ENCODE measurements at places on chromosomes 4 and X. TPM values are rescaled to one million over a fixed set of nuclear protein-coding genes. Genes with fewer than 3 reads are reported as not detected.

DNA sequence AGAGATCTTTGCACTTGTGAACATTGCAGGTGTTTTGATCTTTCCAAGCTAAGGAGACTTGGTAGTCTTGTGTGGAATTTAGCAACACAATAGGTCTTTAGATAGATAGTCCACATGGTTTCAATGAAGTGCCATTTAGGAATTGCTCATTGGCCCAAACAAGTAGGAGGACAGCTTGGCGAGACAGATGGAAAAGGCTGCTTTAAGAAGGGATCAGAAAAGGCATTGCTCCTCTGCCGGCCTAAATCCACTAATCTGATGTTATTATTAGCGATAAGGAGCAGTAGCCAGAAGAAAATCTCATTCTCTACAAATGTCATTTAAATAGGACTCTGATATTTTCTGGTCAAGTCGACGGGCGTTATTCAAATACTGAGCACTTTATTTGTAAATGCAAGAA lies 99.7 kb downstream of the AFF2 start:
- ATAC-seq: no peak

GRCh38 chr4:189092581-189092980 lies 848.1 kb upstream of the FRG1 start:
- no peak for ATAC-seq

GRCh38 chrX:46279925-46280313 lies 265.3 kb downstream of the ZNF674 start:
- ATAC-seq: no peak

- no peak for ATAC-seq
These were observed 270.9 kb downstream of the SPRY1 start for GRCh38 chr4:123667496-123667895.

DNA sequence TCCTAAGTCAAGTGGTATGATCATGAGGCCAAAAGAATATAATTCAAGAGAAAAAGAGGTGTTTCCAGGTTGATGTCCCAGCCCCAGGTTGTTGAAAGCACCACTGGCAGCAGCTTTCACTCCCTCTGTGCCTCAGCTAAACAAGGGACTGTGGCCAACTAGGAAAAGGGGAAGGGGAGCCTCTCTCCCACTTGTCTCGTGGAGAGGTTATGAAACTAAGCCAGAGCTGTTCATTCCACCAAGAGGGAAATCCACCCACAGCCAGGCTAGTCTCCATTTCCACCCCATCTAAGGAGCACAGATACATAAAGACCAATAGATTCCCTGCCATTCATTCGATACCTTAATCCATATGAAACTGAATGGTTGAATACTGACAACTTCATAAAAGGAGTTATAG lies 8.1 kb downstream of the ANXA5 start:
- ATAC-seq: no peak

DNA sequence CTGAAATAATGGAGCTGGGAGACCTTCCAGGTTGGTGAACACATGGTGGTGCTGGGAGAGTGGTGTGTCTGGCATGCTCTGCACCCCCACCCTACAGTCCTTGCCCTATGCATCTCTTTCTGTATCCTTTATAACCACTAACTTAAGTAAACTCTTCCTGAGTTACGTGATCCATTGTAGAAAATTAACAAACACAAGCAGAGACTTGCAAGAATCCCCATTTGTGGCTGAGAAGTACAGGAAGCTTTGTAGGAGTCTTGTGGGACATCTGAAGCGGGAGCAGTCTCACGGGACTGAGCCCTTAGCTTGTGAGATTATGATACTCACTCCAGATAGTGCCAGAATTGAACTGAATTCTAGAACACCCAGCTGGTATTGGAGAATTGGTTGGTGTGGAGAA lies 14.3 kb upstream of the FAM13A start:
- ATAC-seq: no peak

GRCh38 chrX:12890467-12890866 lies 16.0 kb upstream of the TLR8 start:
- ATAC-seq: no peak

DNA sequence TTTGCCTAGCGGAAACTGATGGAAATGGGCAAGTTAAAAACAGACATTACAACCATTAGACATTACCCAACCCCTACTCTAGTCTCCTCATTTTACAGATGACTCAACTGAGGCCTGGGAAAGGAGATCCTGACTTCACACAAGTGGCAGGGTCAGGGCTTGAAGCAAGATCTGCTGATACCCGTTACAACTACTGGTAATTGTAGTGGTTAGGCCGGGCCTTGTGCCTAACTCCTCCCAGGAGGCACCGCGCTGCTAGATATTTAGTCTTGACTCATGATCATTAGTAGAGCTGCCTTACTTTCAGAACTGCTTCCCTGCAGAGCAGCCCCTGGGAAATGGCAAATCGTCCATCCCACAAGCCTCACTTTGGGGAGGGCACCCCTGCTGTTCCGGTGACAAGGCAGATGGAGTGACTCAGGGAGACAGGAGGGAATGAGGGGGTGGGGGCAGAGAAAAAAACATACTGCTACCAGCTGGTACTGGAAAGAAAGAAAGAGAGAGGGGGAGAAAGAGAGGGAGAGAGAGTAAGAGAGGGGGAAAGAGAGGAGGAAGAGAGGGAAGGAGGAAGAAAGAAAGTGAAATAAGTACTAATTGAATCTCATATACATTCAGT lies 12.2 kb downstream of the ARHGEF6 start:
- peak; percentile 50 for ATAC-seq

- no peak for ATAC-seq
These were observed 26.6 kb downstream of the ZRSR2 start for GRCh38 chrX:15816886-15817285.

DNA sequence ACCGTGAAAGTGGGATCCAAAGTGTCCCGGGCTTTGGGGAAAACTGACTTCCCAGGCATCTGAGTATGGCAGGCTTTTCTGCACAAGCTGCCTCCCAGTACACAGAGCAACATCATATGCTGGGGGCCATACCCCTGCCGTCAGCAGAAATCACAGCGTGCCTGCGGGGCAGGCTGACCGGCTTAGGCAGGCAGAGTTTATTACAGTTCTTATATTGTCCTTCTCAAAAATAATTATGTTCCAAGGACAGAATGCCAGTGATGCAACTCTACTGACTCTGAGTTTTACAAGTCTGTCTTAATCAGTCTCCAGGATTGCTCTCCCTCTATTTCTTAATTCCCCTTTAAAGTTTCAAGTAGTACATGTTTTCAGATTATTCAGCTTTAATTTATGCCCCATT lies 37.0 kb downstream of the IL21 start:
- ATAC-seq: no peak

DNA sequence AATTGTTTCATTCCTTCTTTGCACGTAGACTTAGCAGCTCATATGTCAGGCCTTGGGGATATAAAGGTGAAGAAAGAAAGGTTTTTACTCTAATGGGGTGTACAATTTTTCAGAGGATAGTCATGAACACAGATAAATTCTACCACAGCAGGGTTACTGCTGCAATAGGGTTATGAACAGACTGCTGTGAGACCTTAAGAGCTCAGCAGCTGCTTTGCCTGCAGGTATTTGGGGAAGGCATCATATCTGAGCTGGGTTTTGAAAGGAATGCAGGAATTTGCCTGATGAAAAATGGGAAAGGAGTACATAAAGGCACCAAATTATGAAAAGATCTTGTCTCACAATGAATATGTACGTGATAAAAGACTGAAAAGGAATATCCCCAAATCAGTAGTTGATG lies 128.9 kb downstream of the CEP135 start:
- ATAC-seq: no peak

GRCh38 chr4:1964443-1964842 lies 44.3 kb downstream of the NELFA start:
- ATAC-seq: no peak

GRCh38 chr4:15914291-15914690 lies 24.2 kb downstream of the FGFBP1 start:
- ATAC-seq: no peak

DNA sequence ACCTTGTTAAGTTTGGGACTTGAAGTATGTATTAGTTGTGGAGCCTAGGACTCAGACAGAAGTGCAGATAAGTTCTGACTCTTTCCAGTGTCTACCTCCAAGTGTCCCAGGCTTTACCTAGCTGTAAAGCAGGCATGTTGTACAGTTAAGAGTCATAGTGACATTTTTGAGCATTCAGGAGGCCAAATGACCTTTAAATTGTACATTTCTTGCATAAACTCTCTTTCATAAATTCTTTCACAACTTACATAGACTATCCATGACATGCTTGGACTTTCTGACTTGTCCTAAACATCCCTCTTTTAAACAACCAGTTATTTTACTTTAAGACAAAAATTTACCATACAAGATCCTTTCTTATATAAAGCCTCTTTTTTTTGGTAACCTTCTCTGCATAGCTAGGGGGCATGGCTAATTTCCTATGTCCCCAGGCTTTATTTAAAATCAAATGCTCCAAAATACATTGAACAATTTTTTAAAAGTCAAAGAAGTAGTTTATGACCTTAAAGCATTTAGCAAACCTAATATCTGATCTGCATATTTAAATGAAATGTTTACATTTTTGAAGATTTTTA lies 40.1 kb upstream of the UGT8 start:
- no peak for ATAC-seq

GRCh38 chr4:84994280-84994679 lies 27.8 kb upstream of the WDFY3 start:
- peak; percentile 22 for ATAC-seq

DNA sequence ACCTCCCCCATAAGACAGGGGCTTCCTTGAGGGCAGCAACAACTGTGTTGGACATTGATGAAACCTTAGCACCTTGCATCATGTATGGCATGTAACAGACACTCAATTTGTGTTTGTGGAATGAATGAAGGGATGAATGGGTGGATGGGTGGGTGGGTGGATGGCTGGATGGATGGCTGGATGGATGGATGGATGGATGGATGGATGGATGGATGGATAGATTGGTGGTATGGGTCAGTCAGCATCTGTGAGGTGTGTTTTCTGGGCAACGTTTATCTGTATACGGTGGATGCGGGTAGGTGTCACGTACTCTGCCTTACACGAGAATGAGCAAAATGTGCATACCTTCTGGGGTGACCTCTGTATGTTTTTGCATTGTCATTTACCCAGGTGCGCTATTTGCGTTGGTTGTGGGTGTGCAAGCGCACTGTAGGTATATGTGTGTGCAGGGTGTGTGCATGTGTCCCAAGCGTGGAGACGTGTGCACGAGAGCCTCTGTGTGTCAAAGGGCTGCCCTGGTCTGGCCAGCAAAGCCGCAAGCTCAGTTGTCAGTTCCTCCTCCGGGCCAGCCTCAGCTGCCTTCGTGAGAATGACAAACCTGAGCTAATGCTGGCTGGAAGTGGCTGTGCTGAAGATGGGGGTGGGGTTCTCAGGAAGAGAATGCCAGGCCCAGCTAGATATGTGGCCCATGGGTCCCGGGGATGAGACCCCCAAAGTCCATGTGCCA lies 26.5 kb downstream of the ELF4 start:
- no peak for ATAC-seq

DNA sequence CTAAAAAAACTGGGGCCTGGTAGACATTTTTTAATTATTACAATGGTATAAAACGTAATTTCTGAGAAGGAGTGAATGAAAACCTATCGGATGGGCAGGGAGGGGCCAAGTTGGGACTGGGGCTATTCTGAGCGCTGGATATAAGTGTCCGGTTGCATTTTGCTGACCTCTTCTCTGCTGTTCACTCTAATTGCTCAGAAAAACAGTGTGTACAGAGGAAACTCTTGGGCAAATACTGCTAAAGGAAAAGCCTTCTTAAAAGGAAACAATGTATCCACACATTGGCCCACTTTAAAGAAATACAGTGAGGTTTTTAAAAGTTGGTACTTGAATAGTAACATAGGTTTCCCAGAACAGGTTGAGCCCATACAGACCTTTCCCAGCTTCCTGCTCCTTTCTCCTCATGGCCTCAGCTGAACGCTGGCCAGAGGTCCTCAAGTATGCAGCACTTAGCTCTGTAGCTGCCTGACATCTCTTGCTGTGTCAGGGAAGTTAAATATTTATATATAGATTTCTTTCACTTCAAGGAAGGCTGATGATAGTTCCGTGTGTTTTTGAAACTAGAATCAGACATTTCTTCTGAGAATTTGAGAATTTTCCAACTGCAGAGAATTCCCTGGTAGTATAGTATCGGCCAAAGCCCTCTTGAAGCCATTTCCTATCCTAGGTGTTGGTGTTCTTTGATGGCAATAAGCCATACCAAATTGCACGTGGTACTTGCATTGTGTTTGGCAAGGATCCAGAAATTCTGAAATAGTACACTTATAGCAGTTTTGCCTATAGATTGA lies 97.1 kb upstream of the SLC4A4 start:
- ATAC-seq: no peak

GRCh38 chrX:71253253-71254091 lies 468 bp downstream of the ZMYM3 start:
- no peak for ATAC-seq

DNA sequence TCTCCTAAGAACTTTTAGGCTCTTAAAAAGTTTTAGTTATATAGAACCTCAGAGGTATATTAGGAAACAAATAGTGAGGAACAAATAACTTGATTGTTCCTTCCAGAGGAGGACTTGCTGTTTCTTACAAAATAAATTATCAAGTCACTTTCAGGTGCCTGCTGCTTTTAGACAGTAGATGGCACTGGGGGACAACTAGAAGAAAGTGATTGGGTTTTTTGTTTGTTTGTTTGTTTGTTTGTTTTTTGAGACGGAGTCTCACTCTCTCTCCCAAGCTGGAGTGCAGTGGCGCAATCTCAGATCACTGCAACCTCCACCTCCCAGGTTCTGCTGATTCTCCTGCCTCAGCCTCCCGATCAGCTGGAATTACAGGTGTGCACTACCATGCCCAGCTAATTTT lies 35.4 kb upstream of the CDKL5 start:
- no peak for ATAC-seq

- ATAC-seq: no peak
These were observed 196.8 kb downstream of the SPATA18 start for GRCh38 chr4:52247941-52248340.

GRCh38 chrX:153882557-153882956 lies 3.4 kb downstream of the L1CAM start:
- ATAC-seq: no peak

GRCh38 chrX:68652326-68653170 lies 5.1 kb downstream of the STARD8 start:
- no peak for ATAC-seq

GRCh38 chrX:149495573-149496071 lies 9.5 kb downstream of the IDS start:
- no peak for ATAC-seq

DNA sequence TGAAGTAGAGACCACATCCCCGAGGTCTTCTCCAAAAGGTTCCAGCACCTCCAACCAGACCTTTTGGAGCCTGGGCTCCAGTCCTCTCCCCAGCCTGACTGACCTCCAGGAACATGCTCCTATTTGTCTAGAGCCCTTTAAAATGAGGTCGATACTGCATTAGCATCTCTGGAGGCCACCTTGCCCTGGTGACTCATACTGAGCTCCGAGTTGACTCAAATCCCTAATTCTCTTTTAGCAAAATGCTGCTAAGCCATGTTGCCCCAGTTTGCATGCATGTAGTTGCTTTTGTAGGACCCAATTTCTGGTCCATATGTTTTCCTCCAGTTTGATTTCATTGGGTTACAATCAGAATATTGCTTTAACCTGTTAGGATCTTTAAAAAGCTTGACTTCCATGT lies 43.5 kb upstream of the CITED1 start:
- ATAC-seq: no peak

- no peak for ATAC-seq
These were observed 306.9 kb upstream of the FGF13 start for GRCh38 chrX:139018436-139018835.

Gene IGBP1
- 46.6 TPM for total RNA-seq

Gene ARR3
- not detected for total RNA-seq

Gene CA5B
- 10.2 TPM for total RNA-seq

Gene F9
- not detected for total RNA-seq

Gene CCDC149
- total RNA-seq: 34.3 TPM

Gene SULT1B1
- 0.27 TPM for total RNA-seq

Gene ARHGEF38
- not detected for total RNA-seq

Gene ZNF518B
- 35.0 TPM for total RNA-seq

Gene SERPINA7
- total RNA-seq: not detected

Gene EPHA5
- total RNA-seq: 0.73 TPM

Gene FATE1
- total RNA-seq: 0.42 TPM

Data from gastroesophageal sphincter (tissue), 4 donors.